Smooth muscle cell of trachea (primary cell): ENCODE measurements at places on chromosomes 3 and 15. TPM values are rescaled to one million over a fixed set of nuclear protein-coding genes. Genes with fewer than 3 reads are reported as not detected.

The ACKR4 gene
- 32.6 and 33.6 TPM in 2 replicates for total RNA-seq

The CPN2 gene
- total RNA-seq: not detected in 2 replicates

The PRRT3 gene
- 5.4 and 7.1 TPM in 2 replicates for total RNA-seq

The ZMYND10 gene
- total RNA-seq: 1.5 and 2.9 TPM in 2 replicates

The ITIH1 gene
- not detected in 2 replicates for total RNA-seq
